ENCODE measurements at places on chromosomes 6 and 20.

DNA sequence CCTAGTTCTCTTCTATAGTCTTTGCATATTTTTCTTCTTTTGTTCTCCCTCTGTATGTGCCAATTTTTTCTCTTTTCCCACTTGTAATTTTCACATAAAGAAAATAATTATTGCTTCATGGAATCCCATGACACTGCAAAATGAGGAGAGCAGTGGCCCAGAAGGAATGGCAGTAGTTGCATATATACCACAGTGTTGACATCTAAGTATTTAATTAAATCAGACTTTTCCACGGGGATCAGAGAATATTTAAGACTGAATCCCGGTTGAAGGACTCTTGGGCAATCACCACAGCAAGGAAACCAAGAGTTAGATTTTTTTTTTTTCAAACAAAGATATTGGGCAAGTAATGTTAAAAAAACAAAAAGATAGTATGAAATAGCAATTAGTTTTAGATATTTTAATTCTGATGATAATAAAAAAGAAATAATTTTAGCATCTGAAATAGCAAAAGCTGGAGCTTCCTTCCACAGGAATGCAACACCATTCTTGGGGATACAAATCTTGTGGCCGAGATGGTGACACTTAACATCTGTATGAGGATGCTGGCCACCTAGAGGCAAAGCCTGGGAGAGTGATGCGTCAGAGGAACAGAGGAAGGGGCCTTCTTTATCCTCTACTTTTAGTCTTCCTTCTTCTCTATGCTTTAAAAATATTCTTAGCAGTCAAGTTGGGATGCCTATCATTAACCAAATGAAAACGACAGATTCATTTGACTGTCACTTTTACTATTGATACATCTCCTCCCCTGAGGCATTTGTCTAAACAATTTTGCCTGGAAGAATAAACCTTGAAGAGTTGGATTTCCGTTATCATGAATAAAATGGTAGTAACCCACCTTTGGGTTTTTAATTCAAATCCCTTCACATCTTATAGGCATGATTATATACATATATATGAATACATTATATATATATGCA lies 356.2 kb downstream of the GJA1 start:
- H3K4me3 ChIP-seq, result no peak overlapping the region
- DNase-seq, result no peak
- H3K27me3 ChIP-seq, result no peaks in the 10 kb centered on the region
- H3K36me3 ChIP-seq, result no peaks in the 10 kb centered on the region

- no peaks in the 10 kb centered on the region for H3K27me3 ChIP-seq
- H3K27ac ChIP-seq, result peak overlapping the region; percentile 98
- no peaks in the 10 kb centered on the region for H3K4me1 ChIP-seq
- DNase-seq, result no peak
Observed at GRCh38 chr20:58650181-58650775, 805 bp upstream of the STX16 start.

GRCh38 chr20:50901301-50901700 lies 29.9 kb downstream of the ADNP start:
- no peaks in the 10 kb centered on the region for H3K4me1 ChIP-seq
- no peak overlapping the region for H3K27ac ChIP-seq
- peaks cover 57% of the 10 kb centered on the region for H3K36me3 ChIP-seq

DNA sequence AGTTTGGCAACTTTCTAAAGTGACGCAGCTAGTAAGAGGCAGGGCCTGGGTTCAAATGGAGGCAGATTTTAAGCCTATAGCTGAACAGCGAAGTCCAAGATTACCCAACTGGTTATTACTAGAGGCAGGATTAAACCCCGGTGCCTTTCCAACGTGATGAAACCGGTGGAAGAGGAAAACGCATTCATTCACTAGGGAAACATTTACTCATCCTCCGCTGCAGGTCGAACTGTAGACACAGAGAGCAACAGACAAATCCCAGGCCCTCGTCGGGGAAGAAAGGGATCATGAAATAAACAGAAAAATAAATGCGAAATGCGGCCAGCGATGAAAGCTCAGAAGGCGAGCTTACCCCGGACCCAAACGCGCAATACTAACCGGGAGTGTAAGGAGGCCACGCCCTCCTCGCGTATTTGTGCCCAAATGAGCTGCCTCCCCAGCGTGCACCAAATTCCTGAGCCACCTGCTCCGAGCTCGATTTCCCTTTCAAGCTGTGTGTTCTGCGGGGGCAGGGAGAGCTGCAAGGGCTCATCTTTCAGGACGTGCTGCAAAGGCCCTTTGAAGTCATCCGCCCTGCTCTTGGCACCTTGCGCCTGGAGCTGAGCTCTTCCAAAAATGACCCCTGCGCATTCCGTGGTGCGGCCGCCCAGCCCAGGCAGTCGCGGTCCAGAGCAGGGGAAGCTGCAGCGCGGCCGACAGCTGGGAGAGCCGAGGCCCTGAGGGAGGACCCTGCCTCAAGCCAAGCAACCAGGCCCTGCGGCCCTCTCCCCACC lies 46.9 kb downstream of the PDYN start:
- no peak for DNase-seq
- peaks cover 16% of the 10 kb centered on the region for H3K27me3 ChIP-seq
- H3K36me3 ChIP-seq, result no peaks in the 10 kb centered on the region
- no peak overlapping the region for H3K27ac ChIP-seq
- peaks cover 32% of the 10 kb centered on the region for H3K4me1 ChIP-seq
- H3K4me3 ChIP-seq, result peak overlapping the region; percentile 16

DNA sequence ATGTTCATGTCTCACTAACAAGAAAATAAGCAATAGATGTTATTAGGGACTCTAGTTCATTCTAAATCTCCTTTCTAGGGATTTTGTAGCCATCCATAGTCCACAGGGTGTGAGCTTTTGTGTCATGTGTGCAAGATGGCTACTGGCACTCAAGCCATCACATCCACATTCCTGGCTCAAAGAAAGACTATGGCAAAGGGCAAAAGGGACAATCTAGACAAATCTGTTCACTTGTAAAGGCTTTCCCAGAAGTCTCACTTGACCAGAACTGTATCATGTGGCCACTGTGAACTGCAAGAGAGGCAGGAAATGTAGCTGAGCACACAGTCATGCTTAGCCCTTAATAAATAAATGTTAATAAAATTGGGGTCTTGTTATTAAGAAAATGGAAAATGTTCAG lies 212.6 kb upstream of the EXOC2 start:
- peaks cover 6% of the 10 kb centered on the region for H3K27me3 ChIP-seq
- H3K4me1 ChIP-seq, result peaks cover 3% of the 10 kb centered on the region
- no peak overlapping the region for H3K4me3 ChIP-seq
- DNase-seq, result no peak

- H3K27ac ChIP-seq, result no peak overlapping the region
- H3K36me3 ChIP-seq, result peaks cover 4% of the 10 kb centered on the region
- no peaks in the 10 kb centered on the region for H3K4me1 ChIP-seq
- DNase-seq, result no peak
Observed at GRCh38 chr6:136579800-136580199, 29.6 kb upstream of the MAP7 start.

- no peaks in the 10 kb centered on the region for H3K27me3 ChIP-seq
- no peak overlapping the region for H3K27ac ChIP-seq
- H3K4me1 ChIP-seq, result no peaks in the 10 kb centered on the region
- DNase-seq, result no peak
Observed at GRCh38 chr20:10910535-10911178, 236.9 kb upstream of the JAG1 start.

- no peaks in the 10 kb centered on the region for H3K4me1 ChIP-seq
- no peak overlapping the region for H3K27ac ChIP-seq
- H3K36me3 ChIP-seq, result no peaks in the 10 kb centered on the region
- H3K27me3 ChIP-seq, result no peaks in the 10 kb centered on the region
Observed at GRCh38 chr6:136703331-136703865, 88.9 kb downstream of the MAP3K5 start.

DNA sequence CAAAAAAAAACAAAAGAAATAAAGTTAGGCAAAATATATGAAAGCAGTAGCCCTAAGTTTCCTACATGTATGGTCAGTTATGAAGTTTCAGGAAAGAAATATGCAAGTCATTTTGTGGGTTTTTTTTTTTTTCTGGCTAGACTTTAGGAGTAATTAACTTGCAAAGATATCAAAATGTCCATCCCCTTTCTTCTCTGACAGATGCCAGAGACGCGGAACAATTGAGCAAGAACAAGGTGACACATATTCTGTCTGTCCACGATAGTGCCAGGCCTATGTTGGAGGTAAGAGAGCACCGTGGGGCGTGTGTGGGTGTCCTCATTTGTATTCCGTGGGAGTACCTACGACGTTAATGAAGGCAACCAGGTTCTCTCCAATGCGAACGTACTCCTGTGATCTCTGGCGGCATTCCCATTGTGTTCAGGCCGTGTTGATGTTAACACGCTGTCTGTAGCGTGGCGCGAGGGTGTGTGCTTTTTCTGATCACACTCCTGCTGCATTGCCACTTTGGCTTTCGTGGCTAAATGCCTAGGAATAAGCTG lies 19.5 kb downstream of the DUSP22 start:
- H3K27ac ChIP-seq, result no peak overlapping the region
- H3K36me3 ChIP-seq, result peaks cover 7% of the 10 kb centered on the region
- no peak overlapping the region for H3K4me3 ChIP-seq

GRCh38 chr6:154403788-154404187 lies 47.2 kb upstream of the IPCEF1 start:
- peaks cover 51% of the 10 kb centered on the region for H3K36me3 ChIP-seq
- H3K4me1 ChIP-seq, result no peaks in the 10 kb centered on the region
- H3K27ac ChIP-seq, result no peak overlapping the region
- DNase-seq, result peak; percentile 15

DNA sequence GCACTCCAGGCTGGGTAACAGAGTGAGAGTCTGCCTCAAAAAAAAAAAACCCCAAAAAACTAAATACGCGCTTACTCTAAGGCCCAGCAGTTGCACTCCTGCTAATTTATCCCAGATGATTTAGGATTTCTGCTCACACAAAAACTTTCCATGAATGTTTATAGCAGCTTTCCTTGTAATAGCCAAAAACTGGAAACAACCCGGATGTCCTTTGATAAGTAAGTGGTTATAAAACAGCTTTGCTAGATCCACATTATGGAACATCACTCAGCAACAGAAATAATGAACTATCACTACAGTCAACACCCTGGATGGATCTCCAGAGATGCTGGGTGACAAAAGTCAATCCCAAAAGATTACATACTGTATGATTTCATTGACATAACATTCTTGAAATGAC lies 220.4 kb upstream of the JARID2 start:
- H3K27ac ChIP-seq, result no peak overlapping the region
- DNase-seq, result no peak
- no peak overlapping the region for H3K4me3 ChIP-seq
- H3K36me3 ChIP-seq, result no peaks in the 10 kb centered on the region

DNA sequence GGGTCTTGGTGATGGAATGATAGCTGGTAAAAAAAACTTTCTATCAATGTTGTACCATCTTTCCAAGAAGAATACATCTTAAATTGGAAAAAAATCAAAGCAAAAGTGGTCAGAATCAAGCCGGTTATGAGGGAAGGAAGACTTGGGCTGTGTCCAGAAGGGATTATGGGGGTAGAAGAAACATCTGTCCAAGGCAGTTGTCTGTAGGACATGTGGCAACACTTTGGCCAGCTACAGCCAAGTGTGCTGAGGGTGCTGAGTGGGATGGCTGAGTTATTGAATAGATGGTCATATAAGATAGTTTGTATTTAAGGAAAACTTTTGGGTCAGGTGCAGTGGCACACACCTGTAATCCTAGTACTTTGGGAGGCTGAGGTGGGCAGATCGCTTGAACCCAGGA lies 38.4 kb downstream of the INSM1 start:
- DNase-seq, result no peak
- no peak overlapping the region for H3K4me3 ChIP-seq
- H3K4me1 ChIP-seq, result no peaks in the 10 kb centered on the region
- H3K27me3 ChIP-seq, result no peaks in the 10 kb centered on the region
- H3K27ac ChIP-seq, result no peak overlapping the region

- no peaks in the 10 kb centered on the region for H3K4me1 ChIP-seq
- no peak for DNase-seq
- no peaks in the 10 kb centered on the region for H3K27me3 ChIP-seq
- no peaks in the 10 kb centered on the region for H3K36me3 ChIP-seq
- no peak overlapping the region for H3K27ac ChIP-seq
Observed at GRCh38 chr6:128438393-128438792, 82.0 kb downstream of the PTPRK start.

GRCh38 chr6:13811627-13812358 lies 2.6 kb downstream of the MCUR1 start:
- peak; percentile 17 for DNase-seq
- H3K4me3 ChIP-seq, result no peak overlapping the region
- H3K27me3 ChIP-seq, result no peaks in the 10 kb centered on the region
- peak overlapping the region; percentile 97 for H3K27ac ChIP-seq
- peaks cover 8% of the 10 kb centered on the region for H3K36me3 ChIP-seq
- peaks cover 18% of the 10 kb centered on the region for H3K4me1 ChIP-seq

DNA sequence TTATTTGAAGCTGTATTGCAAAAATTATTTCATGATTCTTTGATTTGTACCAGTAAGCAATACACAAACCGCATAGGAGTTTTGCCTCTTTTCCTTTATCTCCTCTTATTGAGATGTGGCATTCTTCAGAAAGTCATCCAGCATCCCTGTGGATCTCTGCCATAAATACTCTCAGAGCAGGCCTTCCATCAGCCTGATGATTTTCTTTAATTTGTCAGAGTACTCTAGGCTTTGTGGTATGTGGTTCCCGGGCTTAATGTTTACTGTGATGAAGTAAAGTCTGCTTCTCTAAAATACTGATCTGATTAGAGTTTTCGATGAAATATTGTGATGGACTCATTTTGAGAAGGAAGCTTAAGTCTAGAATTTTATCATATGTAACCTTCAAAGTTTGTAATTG lies 31.1 kb upstream of the SLC35D3 start:
- DNase-seq, result no peak
- H3K36me3 ChIP-seq, result peaks cover 2% of the 10 kb centered on the region
- H3K4me1 ChIP-seq, result no peaks in the 10 kb centered on the region
- H3K27me3 ChIP-seq, result no peaks in the 10 kb centered on the region

DNA sequence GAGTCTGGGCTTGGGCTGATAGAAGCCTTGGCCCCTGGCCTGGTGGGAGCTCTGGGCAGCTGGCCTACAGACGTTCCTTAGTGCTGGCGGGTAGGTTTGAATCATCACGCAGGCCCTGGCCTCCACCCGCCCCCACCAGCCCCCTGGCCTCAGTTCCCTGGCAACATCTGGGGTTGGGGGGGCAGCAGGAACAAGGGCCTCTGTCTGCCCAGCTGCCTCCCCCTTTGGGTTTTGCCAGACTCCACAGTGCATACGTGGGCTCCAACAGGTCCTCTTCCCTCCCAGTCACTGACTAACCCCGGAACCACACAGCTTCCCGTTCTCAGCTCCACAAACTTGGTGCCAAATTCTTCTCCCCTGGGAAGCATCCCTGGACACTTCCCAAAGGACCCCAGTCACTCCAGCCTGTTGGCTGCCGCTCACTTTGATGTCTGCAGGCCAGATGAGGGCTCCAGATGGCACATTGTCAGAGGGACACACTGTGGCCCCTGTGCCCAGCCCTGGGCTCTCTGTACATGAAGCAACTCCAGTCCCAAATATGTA lies 957 bp upstream of the VEGFA start:
- no peaks in the 10 kb centered on the region for H3K27me3 ChIP-seq
- H3K4me3 ChIP-seq, result no peak overlapping the region
- H3K36me3 ChIP-seq, result no peaks in the 10 kb centered on the region
- peaks cover 49% of the 10 kb centered on the region for H3K4me1 ChIP-seq
- no peak for DNase-seq

DNA sequence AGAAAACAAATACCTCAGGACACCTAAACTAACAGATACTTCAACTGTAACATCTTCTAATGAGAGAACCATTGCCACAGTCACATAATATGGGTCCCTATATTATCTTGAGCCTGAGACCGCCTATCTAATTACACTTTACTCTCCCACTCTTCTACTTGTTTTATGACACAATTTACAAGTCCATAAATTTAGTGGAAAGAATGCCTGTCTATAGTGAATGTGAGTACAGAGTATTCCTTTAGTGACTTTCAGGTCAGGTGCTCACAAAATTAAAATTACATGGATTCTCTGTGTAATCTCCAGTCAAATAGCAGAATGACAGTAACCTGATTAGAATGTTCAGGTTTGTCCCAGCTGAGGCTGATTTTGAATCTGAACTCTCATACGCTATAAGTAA lies 624.1 kb downstream of the PKHD1 start:
- no peaks in the 10 kb centered on the region for H3K27me3 ChIP-seq
- H3K4me3 ChIP-seq, result no peak overlapping the region
- H3K27ac ChIP-seq, result no peak overlapping the region
- no peaks in the 10 kb centered on the region for H3K36me3 ChIP-seq

Data from large intestine (tissue), 12 donors.